Forelimb muscle (tissue), 1 donor: ENCODE measurements at places on chromosomes 7 and 10. TPM values are rescaled to one million over a fixed set of nuclear protein-coding genes. Genes with fewer than 3 reads are reported as not detected.
A peak's percentile ranks its signal among the peaks of the same experiment; 100 is the strongest.

DNA sequence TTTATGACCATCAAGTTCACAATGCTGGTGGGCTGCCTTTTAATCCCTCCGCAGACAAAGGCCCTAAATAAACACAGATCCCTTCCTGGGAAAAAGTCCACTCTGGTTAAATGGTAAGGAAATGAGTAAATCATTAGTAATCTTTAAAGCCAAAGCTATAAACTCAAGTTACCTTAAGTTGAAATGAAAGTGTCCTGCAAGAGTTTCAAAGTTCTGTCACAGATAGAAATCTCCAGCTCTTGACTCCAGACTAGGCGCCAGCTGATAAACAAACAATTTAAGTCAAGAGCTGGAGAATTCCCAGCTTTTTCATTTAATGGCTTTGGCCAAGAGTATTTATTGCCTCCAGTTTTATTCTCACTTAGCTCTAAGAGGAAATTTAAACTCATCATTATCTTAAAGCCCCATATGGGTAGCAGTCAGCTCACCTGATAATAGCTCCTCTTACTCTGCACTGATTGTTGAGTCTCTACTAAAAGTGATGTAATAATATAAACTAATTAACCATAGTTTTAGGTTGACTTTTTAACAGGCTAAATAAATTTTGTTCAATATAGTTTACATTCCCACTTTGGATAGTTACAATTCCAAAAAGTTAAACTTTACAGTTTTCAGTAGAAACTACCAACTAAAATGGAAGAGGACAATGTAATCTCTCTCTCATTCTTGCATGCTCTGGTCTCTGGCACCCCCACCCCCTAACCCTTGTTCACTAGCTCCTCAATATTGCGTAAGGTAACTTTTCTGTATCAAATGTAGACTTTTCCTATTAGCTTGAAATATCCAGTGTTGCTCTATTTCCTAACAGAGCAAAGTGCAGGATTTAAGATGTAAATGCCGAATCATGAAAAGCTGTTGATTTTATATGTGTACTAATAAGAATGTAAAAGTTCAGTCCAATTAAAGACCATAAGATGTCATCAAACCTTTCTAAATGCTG lies 56.1 kb downstream of the HIBADH start:
- no peak for DNase-seq

GRCh38 chr7:16204953-16205352 lies 216.4 kb downstream of the CRPPA start:
- no peak for DNase-seq

DNA sequence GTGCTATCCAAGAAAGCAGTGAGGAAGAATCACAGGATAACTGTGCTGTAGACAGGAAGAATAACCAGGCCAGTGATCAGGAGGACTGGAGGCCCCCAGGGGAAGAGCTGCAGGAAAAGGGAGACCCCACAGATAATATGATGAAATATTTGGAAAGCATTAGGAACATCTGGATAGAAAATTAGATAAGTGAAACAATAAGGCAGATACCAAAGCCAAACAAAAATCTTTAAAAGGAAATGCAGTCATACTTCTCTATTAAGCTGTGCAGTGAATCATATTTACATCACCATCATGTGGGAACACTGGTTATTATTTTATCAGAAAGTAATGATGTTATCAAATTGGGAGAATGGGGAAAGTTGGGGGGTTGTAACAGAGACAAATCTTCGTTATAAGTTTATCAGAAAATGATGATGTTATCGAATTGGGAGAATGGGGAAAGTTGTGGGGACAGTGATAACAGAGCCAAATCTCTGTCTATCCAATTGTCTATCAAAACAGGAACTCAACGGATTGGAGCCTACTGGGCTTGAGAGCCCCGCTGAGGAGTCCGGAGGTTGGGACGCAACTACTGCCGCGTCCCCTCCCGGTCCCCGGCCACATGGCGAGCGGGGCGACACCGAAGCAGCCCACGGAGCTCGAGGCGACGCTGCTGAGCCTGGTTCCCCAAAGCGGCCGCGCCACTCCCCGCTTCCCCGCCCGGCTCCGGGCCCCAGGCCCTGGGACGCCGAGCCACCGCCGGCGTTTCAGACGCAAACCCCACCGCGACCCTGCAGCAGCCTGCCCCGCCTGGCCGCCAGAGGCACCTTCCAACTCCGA lies 14.0 kb upstream of the RALA start:
- DNase-seq = peak; percentile 68

- DNase-seq = no peak
Measured at GRCh38 chr7:83038787-83039186, 123.9 kb downstream of the PCLO start.

DNA sequence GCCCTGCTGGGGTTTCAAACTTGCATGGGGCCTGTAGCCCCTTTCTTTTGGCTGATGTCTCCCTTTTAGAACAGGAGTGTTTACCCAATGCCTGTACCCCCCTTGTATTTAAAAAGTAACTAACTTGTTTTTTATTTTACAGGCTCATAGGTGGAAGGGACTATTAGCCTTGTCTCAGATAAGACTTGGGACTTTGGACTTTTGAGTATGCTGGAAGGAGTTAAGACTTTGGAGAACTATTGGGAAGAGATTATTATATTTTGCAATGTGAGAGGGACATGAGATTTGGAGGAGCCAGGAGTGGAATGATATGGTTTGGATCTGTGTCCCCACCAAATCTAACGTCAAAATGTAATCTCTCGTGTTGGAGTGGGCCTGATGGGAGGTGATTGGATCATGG lies 314.9 kb upstream of the SP8 start:
- DNase-seq = no peak

DNA sequence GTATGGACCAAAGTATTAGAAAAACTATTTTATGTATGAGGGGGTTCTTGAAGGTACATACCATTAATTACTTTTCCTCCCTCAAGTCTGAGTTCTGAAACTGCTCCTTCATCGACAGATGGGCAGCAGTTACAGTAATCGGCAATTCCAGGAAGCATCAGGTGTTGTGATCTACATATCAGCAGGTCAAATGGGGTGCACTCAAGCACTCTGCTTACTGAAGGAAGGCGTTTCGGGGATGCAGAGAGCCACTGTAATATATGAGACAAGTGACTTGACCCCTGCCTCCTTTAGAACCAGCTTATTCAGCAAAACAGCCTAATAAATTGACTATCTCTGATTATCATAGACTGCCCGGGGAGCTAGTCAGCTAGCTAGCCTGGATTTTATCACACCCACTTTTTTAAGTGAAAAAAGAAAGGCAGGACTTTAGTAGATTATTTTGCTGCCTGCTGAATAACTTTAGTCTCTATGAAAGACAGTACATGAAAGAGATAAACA lies 4.2 kb downstream of the SMNDC1 start:
- DNase-seq = no peak

GRCh38 chr7:16295558-16295957 lies 125.8 kb downstream of the CRPPA start:
- no peak for DNase-seq

The RBM20 gene
- 13.5 TPM for polyA plus RNA-seq

The FRAT1 gene
- 1.0 TPM for polyA plus RNA-seq

DNA sequence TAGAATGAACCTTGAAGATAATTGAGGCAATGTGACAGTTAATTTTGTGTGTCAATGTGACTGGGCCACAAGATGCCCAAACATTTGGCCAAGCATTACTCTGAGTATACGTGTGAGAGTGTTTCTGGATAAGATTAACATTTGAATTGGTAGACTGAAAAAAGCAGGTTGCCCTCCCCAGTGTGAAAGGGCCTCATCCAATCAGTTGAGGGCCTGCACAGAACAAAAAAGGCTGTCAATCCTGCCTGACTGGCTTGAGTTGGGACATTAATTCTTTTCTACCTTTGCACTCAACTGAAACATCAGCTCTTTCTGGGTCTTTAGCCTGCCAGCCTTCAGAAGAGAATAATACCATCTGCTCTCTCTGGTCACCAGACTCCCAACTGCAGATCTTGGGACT lies 56.6 kb upstream of the PDE1C start:
- no peak for DNase-seq

GRCh38 chr7:99505324-99505662 lies 831 bp downstream of the ZKSCAN5 start:
- no peak for DNase-seq

The SPDYE3 gene
- 5.7 TPM for polyA plus RNA-seq

The ADK gene
- 31.0 TPM for polyA plus RNA-seq

DNA sequence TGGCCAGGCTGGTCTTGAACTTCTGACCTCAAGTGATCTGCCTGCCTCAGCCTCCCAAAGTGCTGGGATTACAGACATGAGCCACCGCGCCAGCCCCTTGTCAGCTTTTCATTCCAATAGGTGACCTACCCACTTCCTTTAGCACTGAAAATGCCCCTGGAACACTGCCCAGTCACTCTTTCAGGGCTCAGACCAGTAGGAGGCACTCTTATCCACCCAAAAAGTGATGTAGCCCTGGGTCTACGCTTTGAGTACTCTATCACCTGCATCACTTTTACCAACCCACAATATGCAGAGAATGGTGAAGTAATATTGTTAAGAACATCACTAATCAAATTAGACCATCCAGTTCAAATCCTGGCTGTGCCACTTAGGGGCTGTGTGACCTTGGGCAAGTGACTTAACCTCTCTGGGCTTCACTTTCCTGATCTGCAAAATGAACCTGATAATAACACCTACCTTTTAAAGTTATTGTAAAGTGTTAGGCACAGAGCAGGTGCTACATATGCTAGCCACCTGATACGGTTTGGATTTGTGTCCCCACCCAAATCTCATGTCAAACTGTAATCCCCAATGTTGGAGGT lies 5.2 kb downstream of the CALN1 start:
- DNase-seq = no peak

DNA sequence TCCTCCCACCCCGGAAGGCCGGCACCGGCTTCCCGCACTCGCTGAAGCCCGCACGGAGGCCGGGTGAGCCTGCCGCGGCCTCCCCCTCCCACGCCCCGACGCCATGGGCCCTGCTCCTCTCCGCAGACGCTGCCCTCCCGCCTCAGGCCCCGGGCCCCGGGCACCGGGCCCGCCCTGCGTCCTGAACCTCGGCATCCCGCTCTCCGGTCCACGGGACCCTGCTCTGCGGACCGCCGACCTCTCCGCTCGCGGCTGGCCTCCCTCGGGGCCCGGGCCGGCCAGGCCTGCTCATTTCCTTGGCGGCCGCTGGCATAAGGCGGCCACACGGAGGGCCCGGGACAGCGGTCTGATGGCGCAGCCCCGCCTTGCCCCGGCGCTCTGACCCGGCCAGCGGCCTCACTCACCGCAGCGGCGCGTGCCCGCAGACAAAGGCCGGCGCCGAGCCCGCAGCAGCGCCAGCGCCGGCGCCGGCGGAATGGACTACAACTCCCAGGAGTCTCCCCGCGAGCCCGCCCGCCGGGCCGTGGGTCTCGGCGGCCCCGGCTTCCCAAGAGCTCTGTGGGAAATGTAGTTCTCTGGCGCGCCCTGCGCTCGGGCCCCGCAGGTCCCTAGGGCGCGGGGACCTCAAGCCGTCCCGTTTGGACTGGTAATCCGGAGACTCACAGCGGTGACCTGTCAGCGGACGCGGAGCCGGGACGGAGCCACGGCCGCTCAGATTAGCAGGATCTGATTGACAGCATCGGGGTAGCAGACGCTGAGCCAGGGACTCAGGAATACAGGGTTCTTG lies at the start of gene ZNF32:
ZNF32 (minus strand) TSS at position 484 of the 787 bp plus-strand sequence. CDS start 2,748 bp downstream, outside the sequence.
- DNase-seq = peak; percentile 63

- DNase-seq = no peak
Measured at GRCh38 chr7:115789901-115790300, 240.7 kb downstream of the TFEC start.

DNA sequence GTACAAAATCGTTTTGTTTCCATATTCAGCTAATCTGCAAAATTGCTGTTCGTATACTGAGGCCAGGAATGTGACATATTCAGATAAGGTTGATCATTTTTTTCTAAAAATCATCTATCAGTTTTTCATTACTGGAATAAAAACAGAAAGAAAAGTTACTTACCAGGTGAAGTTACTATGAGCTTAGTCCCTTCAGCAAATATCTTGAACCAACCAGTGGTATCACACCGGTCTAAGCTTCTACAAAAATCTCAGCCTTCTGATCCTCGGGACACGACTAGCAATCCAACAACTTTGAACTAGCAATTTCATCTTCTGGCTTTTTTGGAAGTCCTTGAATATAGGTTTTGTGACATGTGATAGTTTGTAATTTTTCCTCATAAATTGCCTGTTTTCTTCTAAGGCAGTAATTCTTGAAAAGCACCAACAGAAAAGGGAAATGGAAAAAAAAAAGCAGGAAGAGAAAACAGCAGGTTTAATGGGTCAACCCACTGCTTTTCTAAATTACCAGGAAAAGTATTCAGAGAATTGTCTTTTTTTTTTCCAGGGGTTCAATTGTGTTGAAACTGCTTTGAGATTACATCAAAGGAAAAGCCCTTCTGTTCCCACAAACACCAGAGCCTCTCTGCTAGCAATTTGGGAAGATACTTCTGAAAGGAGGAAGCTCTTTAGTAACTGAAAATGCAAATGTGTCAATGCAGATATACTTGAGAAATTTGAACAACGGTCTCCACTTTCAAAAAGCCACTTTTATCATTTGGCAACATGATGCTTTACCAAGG lies 2.9 kb upstream of the TARP start:
- no peak for DNase-seq

The ZWINT gene
- 16.0 TPM for polyA plus RNA-seq

GRCh38 chr7:117875566-117875965 lies 2.3 kb upstream of the CTTNBP2 start:
- DNase-seq = no peak
